ENCODE measurements at places on chromosomes 5 and 9.

DNA sequence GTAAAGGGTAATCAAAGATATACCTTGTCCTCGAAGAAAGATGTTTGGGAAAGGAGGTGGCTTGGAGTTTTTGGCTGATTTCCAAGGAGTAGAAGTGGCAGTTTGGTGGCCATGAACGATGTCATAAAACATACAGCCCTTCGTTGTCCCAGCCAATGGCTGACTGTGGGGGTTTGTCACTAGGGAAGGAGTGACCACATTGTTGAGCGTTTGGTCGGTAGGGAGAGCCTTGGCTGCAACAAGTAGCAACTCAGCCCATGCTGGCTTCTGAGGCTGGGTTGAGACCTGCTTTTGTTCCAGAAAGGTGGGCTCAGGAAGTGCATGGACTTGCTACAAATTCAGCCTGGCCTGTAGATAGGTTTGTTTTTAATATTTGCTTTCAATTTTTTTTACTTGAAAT lies 128.3 kb downstream of the BOD1 start:
- no peak for DNase-seq

DNA sequence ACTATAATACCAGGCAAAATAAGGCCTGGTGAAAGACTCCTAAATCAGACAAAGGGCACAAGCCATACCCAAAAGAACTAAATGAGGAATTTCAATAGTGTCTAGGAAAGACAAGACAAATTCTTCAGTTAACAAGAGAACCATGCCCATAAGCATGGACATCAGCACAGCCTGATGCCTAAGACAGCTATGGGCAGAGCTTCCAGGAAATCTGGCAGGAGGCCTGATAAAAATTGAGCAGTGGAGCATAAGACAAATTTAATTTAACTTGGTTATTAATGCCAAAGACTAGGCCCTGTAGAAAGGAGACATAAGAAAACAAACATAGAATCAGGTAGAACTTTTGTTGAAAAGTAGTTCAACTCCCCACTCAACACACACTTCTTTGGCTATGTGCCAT lies 17.3 kb downstream of the KLHL3 start:
- no peak for DNase-seq

DNA sequence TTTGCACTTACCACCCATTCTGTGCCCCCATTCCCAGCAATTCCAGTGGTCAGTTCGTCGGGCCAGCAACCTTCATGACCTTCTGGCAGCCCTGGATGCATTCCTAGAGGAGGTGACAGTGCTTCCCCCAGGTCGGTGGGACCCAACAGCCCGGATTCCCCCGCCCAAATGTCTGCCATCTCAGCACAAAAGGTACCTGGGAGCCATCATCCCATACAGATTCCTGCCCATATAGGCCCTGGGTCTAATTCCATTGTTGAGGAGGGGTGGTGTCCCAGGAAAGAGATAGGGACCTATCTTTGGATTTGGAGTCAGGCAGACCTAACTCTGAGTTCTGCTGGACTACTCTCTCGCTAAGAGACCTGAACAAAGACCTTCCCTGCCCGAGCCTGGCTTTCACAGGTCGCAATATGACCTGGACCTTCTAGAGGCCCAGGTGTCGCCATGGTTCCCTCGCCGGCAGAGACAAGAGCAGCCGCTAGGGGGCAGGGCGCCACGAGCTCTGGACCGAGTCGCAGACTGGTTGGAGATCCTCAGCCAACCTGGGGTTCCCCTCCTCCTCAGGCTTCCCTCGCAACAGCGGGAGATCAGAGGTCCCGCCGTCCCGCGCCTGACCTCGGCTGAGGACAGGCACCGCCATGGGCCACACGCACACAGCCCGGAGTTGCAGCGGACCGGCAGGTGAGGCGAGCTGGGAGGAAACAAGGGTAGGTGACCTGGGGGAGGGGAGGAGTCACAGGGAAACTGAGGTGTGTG lies 3.1 kb downstream of the SLC4A9 start:
- no peak for DNase-seq

- no peak for DNase-seq
These were observed 41.8 kb downstream of the TNFSF8 start for GRCh38 chr9:114888607-114889006.

DNA sequence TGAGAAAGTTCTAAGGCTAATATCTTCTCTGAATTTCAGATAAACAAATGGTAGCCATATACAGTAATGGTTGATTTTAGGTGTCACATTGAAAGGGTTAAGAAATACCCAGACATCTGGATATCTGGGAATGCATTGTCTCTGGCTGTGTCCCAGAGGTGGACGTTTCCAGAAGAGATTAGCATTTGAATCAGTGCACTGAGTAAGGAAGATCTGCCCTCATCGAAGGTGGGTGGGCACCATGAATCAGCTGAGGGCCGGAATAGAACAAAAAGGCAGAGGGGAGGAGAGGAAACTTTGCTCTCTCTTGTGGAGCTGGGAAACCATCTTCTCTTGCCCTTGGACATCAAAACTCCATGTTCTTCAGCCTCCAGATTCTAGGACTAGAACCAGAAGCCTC lies 554.4 kb downstream of the IRX1 start:
- DNase-seq = no peak

DNA sequence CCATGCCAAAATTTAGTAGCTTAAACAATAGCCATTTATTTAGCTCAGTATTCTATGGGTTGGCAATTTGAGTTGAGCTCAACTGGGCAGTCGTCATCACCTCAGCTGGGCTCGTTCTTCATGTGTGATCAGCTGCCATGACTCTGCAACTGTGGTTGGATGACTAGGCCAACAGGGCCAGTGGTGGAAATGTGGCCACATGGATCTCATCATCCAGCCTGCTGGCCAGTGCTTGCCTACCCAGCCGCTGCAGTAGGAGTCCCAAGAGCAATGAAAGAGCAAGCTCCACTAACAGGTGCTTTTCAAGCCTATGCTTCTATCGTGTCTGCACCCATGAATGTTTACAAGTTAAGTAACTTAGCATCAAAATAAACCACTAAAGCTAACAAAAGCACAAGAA lies 158.0 kb downstream of the ATPSCKMT start:
- DNase-seq = no peak

DNA sequence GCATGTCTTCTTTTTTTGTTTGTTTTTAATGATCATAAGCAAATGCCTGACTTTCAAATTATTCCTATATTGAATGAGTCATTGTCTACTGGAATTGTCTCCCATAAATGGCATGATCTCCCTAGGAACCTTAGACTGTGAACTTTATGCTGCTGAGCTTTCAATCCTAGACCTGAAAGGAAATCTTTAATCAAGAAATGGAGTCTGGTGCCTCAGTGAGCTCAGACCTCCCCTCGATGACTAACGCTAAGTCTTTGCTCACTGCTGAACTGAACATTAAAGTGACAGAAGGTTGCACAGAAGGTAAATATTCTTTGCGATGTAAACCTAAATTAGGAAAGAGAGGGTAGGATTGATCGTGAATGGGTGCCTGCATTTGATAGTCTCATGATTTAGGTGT lies 745.2 kb upstream of the WWC1 start:
- no peak for DNase-seq

DNA sequence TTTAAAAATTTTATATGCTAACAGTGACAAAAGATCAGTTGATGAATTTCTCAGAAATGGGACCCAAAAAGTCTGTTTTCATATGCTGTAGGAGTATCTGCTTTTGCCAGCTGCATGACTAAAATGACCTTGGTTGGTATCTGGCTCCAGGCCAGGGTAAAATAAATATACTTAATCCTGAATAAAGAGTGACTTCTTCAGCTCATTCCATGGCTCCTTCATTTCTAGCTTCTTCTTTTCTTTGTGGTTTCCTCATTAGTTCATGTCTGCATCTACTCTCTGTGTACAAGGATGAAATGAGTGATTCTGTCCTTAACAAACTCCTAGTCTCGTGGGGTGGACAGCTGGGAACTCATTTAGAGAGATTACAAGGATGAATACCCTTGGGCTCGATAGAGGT lies 36.0 kb downstream of the RCL1 start:
- DNase-seq = no peak

GRCh38 chr5:177450667-177451424 lies 4.2 kb downstream of the PRR7 start:
- no peak for DNase-seq

DNA sequence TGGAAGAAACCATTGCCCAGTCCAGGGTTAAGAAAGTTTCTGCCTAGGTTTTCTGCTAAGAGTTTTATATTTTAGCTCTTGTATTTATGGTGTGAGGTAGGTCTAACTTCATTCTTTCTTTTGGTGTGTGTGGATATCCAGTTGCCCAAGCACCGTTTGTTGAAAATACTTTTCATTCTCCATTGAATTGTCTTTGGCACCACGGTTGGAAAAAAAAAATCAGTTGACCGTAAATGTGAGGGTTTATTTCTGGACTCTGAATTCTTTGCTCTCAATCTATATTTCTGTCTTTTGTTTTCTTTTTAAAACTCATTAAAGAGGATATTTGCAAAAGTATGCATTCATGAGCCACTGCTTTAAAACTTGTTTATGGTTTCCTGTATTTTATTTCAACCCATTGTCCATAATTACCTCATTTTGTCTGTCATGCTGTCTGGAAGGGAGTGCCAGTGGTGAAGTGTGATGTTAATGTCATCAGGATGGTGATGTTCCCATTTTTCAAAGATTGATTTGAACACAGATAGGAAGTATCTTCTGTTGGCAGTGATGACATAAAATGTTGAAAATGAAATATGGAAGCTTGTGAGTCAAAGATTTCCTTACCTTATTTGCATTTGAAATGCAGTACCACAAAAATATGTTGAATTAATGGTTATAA lies 33.9 kb downstream of the HABP4 start:
- no peak for DNase-seq

- DNase-seq = peak; percentile 13
These were observed 66.9 kb upstream of the GLIS3 start for GRCh38 chr9:4366591-4367330.

- DNase-seq = peak; percentile 40
These were observed 33.5 kb downstream of the OR1J1 start for GRCh38 chr9:122444041-122444733.

GRCh38 chr9:131841765-131842318 lies 102.0 kb upstream of the RAPGEF1 start:
- no peak for DNase-seq

- no peak for DNase-seq
These were observed 174.9 kb upstream of the MVB12B start for GRCh38 chr9:126151686-126152134.

DNA sequence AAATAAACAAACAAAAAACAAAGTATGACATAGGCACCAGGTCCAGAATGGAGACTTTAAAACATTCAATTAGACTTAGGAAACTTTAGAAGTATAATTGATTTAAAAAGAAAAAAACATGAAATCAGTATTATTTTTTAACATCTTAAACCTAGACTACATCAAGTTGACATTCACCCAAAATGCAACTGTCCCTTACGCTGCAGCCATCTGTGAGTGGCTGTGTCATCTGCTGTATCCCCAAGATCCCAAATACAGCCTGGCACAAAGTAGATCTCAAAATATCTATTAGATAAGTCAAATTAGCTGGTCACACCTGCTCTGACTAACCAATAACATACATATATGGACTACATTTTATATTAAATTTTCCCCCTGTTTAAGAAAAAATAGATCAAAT lies 7.8 kb downstream of the TTLL11 start:
- no peak for DNase-seq

Data from fibroblast of skin of left quadriceps (primary cell).